Myocyte (in vitro differentiated cells): ENCODE measurements at places on chromosomes 4 and X. TPM values are rescaled to one million over a fixed set of nuclear protein-coding genes. Genes with fewer than 3 reads are reported as not detected.

CPXCR1 gene
- total RNA-seq: not detected in 2 replicates

DNA sequence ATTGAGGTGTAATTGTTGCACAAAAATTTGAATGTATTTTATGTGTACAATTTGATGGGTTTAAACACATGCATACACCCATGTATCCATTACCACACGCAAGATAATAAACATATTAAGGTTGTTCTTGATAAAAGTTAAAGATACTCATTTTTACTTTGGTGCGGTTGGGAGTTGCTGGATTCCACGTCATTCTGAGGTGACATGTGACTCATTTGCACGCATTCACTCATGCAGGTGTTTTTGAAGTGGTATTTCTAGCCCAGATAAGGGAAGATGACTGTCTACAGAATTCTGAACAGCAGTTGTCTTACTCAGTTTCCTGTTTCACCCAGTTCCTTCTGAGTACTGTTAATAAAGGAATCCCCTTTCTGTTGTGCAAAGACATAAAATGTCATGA, 142.0 kb downstream of the RTL3 start:
- no peak for DNase-seq

DNA sequence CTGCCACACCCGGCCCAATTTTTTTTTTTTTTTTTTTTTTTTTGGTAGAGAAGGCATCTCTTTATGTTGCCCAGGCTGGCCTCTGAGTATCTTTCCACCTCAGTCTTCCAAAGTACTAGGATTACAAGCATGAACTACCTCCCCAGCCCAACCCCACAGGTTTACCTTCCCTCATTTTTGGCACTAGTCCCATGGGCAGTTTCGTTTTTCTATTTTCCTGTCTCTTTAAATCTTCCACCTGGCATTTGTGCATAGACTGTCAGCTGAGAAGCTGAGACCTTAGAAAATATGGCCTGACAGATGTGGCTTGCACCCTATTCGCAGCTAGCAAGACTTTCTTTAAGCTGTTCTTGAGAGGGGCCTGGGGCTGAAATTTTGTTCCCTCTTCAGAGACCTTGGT, 27.9 kb downstream of the TNIP2 start:
- no peak for DNase-seq

GRCh38 chr4:107740381-107740780, 20.3 kb upstream of the PAPSS1 start:
- DNase-seq: peak; percentile 47

- DNase-seq: no peak
Observed at GRCh38 chrX:21581479-21581878, 76.7 kb downstream of the KLHL34 start.
